ENCODE measurements at places on chromosomes 5 and 9.

DNA sequence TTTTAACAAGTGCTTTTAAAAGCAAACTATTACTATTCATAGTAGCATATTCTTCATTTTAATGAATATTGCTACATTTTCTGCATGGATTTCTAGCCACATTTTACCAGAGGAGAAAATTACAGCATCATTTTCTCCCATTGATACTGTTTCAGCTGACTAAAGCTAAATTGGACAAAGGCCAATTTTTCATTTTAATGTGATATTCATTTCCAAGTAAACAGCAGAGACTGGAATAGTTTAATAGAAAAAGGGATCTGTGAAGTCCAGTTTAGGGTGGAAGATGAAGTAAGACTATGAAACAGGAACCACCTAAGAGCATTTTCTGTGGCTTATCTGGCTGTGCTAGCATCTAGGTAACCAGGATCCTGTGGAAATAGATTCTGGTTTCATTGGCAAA is 128.1 kb downstream of the GIN1 start:
- no peak for DNase-seq

DNA sequence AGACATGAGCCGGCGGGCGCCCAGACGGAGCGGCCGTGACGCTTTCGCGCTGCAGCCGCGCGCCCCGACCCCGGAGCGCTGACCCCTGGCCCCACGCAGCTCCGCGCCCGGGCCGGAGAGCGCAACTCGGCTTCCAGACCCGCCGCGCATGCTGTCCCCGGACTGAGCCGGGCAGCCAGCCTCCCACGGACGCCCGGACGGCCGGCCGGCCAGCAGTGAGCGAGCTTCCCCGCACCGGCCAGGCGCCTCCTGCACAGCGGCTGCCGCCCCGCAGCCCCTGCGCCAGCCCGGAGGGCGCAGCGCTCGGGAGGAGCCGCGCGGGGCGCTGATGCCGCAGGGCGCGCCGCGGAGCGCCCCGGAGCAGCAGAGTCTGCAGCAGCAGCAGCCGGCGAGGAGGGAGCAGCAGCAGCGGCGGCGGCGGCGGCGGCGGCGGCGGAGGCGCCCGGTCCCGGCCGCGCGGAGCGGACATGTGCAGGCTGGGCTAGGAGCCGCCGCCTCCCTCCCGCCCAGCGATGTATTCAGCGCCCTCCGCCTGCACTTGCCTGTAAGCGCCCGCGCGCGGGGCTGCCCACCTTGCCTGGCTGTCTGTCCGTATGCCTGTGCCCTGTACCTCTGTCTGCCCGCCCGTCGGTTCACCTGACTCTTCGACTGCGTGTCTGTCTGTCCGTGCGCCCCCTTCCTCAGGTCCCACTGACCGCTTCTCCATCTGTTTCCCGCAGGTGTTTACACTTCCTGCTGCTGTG is 412 bp downstream of the FGF18 start:
- DNase-seq = peak; percentile 52

- DNase-seq = peak; percentile 27
Measured at GRCh38 chr9:2255128-2255527, 240.0 kb downstream of the SMARCA2 start.

DNA sequence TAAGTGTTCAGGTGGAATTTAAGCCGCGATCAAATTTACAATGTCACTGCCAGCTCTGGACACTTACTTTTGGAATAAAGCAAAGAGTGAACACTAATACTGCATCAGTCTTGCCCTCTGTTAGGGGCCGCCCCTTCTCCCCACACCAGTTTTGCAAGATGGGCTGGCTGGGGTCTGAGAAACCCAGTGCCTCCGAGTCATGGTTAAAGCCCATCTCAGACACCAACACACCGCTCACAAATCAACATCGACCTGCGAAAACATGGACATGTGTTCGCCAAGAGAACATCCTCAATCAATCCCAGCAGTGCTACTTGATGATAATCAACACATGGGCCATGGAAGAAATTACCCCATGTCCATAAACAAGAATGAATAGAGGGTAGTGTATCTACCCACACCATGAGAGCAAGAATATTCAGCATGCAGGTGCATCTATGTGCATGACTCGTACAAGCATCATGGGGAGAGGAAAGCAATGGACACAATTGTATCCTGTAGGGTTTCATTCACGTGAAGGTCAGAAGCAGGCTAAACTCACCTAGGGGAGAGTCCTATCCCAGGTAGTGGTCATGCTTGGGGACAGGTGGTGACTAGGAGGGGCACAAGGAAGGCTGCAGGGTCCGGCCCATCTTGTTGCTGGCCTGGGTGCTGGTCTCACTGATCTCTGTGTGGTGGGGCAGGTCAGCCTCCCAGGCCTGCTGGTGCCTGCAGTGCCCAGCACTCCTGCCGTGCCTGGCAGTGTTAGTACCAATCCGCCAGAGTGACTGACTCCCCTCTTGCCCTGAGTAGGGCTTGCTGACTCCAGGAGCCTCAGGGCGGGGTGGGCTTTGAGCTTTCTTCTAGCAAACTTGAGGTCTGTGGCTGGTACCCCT is 5.0 kb downstream of the S1PR3 start:
- no peak for DNase-seq

DNA sequence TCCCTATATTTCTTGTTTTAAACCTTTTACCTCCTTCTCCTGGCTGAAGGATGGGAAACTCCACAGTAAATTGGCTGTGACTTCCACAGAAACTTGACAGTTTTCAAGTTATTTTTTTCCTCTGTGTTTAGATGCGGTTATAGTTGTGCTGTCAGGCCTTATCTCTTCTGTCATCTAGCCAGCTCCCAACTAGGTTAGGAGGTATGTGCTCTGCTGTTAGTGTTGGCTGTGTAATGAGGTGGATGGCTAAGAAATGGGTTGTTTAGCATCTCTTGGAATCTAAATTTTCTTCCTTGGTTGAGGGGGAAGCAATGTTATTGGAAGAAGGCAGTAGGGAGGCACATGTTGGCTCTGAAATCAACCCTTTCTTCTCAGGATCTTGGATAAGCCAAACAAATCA is 149.9 kb upstream of the RUSC2 start:
- DNase-seq = no peak

- no peak for DNase-seq
Measured at GRCh38 chr9:33190021-33190705, 23.0 kb upstream of the B4GALT1 start.

DNA sequence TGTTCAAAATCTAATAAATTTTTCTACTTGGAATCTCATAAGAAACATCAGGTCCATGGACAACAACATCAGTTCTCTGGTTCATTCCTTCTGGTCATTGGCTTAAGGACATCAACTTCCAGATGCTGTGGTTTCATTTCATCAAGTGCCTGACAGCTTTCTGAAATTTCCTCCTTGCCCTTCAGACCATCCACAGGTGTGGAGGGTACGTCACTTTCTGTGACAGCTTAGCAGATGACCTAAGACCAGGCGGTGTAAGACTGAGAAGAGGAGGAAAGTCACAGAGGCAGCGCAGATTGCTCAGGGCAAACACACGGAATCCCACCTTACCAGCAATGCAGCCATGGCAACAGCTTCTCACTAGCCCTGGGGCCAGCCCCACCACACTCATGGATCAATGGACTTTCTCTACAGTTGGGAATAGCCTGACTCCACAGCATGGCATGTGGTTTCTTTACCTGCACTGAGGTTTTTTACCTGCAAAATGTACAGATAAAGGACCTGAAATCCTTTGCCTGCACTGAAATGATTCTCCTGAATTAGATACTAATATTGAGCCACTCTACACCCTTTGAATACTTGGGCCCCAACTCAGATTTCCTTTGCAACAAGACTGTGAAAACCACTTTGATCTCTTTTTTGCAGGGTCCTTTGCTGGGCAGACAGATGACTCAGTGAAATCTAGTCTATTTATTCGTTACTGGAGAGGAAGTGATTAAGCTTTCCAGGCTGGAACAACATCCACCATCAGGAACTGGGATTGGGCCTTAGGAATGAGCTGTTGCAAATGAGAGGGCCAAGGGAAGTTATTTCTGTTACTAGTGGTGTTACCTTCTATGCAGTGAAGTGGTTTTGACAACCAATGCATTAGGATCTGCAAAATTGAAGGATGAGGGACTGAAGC is 26.9 kb downstream of the TICAM2 start:
- no peak for DNase-seq

- no peak for DNase-seq
Measured at GRCh38 chr5:153700940-153701339, 210.5 kb downstream of the GRIA1 start.

DNA sequence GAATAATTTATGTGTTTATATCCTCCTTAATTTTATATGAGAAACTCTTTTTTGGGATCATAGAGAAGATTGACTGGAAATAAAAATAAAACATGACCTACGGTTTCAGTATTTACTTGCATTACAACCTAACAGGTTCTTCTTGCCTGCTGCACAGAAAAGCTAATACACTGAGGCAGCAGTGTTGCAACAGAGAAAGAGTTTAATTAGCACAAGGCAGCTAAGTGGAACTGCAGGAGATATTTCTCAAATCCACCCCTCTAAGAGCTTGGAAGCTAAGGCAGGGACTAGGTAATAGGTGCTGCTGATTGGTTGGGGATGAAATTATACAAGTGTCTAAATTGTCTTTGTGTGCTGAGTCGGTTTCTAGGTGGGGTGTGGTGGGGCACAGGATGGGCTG is 380.9 kb downstream of the DIRAS2 start:
- no peak for DNase-seq

- peak; percentile 87 for DNase-seq
Measured at GRCh38 chr5:84603568-84604185, 219.0 kb upstream of the EDIL3 start.

GRCh38 chr9:120876842-120877240 is at the start of gene PHF19:
TSS of gene PHF19 (minus strand) at chr9:120877188. CDS start at chr9:120874741, 2,447 bp downstream.
- DNase-seq = no peak

- peak; percentile 84 for DNase-seq
Measured at GRCh38 chr5:90529939-90530677, 724 bp upstream of the LYSMD3 start.

DNA sequence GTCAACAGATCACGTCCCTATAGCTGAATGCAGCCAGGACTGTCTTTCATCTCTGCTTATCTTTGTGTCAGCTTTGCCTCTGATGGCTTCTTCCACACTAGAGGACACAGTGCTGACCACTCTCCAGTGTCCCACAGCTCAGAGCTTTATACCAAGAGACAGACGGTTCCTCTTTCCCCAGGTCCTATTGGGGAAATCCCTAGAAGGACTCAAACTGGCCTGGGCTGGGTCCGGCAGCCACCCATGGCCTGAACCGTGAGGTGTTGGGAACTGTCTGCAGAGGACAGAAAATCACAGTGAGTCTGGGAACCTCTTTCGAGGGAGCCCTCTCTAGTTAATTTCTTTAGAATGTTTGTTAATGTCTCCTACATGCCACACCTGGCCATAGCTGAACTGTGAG is 68.3 kb upstream of the SHB start:
- DNase-seq = no peak

DNA sequence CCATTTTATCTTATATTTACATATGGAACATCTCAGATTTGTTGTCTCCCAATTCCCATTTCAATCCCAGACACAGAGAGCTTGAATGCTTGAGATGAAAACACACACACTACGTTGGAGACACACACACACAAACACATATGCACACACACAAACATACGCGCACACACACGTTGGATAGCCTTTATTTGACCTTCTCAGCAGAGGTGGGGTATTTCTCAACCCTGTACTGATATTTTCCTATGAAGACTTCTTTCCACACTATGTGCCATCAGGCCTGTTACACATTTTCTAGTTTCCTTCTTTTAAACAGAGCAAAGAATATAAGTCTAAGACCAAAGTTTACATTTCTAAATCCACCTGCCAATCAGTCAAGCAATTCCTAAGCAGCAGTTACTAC is 291.0 kb downstream of the TAF11L14 start:
- no peak for DNase-seq

GRCh38 chr5:178902849-178903248 is 7.1 kb downstream of the ZFP2 start:
- no peak for DNase-seq

GRCh38 chr9:130895481-130896232 is 955 bp downstream of the QRFP start:
- DNase-seq = no peak

DNA sequence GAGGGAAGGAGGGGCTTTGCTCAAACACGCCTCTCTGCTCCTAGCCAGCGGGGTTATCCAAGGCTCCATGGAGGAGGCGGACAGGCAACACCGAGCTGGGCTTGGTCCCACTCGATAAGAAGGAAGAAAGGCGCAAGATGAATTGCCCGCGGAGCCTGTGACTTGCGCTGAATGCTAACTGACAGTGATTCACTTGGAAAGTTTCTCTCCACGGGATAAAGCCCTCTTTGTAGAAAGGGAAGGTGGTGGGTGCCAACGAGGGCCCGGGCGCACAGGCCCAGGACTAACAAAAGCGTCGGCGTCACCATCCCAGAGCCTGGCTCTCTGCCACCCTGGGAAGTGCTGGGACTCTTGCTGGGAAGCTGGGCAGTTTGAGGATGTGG is 76.0 kb downstream of the VAV2 start:
- DNase-seq = no peak

- peak; percentile 83 for DNase-seq
Measured at GRCh38 chr5:142540922-142541422, 144.9 kb downstream of the FGF1 start.

DNA sequence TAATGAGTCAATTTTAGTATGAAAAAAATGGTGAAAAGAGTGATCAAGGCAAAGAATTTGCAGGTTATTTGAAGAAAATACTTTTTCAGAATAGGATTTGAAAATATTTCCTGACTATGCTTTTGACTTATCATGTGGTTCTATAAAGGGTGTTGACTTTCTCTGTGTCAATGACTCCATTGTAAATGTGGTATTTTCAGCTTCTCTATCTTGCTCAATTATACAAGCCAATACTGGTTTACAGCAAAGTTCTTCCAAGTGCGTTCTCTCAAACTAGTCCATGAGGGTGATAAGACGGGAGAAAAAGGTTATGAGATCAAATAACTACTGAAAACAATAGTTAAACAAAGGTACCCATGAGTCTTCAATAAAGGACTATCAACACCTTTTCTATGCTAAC is 21.7 kb downstream of the IL33 start:
- no peak for DNase-seq

DNA sequence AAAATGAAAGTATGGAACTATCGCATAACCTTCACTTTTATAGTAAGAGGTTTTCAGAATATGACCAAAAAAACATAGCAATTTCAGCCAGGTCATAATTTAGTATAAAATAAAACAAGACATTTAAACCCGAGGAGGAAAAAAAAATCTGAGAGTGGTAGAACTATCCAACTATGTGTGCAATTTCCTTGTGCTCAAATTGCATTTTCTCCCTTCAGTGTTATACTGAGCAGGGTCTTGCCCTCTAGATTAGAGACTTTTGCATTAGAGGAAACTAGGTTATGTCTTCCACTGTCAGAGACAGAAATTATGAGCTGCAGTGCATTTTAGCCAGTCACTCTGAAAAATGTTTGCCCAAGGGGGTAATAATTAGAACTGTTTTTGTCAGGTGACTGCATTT is 330.6 kb downstream of the NR2F1-AS1 start:
- DNase-seq = no peak

GRCh38 chr5:175444060-175444904 is at the start of gene DRD1:
TSS of gene DRD1 (minus strand) at chr5:175444182. CDS start at chr5:175443099, 1,083 bp downstream.
- no peak for DNase-seq

GRCh38 chr5:135004376-135004775 is 29.7 kb downstream of the PITX1 start:
- DNase-seq = no peak

- no peak for DNase-seq
Measured at GRCh38 chr5:127400539-127400938, 109.9 kb downstream of the MEGF10 start.
